ENCODE measurements at places on chromosomes 1 and 21.

- DNase-seq: no peak
Measured at GRCh38 chr21:45836694-45837670, 144.6 kb upstream of the COL6A1 start.

GRCh38 chr1:74953622-74954021 lies 180.6 kb upstream of the LHX8 start:
- no peak for DNase-seq

DNA sequence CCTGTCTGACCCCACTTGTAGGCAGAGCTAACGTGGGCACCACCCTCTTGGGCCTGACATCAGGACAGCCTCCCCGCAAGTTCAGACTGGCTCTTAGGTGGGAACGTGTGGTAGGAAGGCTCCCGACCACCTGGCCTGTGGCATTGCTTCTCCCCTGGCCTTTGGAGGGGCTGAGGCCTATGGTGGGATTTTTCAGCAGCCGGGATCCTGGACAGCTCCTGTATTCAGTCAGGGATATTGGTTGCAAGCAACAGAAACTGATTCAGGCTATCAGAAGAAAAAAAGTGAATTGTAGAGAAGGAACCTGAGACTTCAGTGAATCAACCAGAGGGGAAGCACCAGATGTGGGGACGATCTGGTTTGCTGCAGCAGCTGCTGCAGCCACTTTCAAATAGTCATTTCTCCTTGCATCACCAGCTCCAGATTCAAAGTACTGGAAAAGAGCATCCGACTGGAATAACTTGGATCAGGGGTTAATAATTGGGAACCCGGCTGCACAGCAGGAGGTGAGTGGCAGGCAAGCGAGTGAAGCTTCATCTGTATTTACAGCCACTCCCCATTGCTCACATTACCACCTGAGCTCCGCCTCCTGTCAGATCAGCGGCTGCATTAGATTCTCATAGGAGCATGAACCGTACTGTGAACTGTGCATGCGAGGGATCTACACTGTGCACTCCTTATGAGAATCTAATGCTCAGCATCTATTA lies 5.9 kb downstream of the RNF186 start:
- DNase-seq: no peak

- peak; percentile 24 for DNase-seq
Measured at GRCh38 chr1:173333581-173333980, 126.5 kb upstream of the TNFSF4 start.

DNA sequence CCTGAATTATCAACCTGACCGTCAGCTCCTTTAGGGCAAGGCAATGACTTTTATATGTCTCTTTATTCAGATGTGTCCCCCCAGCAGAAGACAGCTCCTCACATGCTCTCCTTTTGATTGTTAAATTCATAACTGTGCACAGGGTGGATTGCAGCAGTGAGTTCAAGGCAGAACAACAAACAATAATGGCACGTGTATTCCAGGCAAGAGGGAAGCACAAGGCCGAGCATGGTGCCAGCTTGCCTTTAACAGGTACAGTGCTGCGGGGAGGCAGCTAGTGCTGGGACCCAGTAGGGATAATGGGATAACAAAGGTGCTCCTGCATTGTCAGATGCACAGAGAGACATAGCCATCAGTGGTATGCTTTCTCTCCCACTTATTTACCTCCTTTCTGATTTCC lies 248.4 kb downstream of the RHOU start:
- no peak for DNase-seq

GRCh38 chr21:20110368-20110767 lies 887.8 kb upstream of the NCAM2 start:
- no peak for DNase-seq

- no peak for DNase-seq
Measured at GRCh38 chr1:153250166-153250565, 9.3 kb upstream of the LORICRIN start.

DNA sequence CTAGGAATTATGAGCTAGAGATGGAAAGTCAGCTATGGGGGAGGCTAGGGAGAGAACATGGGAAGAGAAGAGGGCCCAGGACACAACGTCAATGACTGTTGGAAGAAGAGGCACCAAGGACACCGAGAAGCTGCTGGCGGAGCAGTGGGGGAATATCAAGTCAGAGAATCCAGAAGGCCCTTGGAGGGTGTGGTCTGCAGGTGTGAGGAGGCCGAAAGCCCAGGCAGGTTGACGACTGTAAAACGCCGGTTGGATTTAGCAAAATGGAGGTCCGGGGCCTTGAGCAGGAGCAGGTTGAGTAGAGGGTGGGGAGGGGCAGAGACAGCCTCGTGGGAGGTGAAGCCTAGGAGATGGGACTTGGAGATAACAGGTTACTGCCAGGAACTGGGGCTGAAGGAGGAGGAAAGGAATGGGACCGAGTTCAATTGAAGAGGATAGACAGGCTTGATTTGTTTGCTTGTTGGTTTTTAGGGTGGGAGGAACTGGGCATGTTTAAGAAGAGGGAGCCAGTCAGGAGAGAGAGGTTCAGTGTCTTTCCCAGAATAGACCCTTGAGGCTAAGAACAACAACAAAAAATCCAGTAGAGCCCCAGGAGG lies 35.1 kb downstream of the EDN2 start:
- no peak for DNase-seq

GRCh38 chr1:226651732-226652105 lies 87.4 kb downstream of the ITPKB start:
- no peak for DNase-seq

DNA sequence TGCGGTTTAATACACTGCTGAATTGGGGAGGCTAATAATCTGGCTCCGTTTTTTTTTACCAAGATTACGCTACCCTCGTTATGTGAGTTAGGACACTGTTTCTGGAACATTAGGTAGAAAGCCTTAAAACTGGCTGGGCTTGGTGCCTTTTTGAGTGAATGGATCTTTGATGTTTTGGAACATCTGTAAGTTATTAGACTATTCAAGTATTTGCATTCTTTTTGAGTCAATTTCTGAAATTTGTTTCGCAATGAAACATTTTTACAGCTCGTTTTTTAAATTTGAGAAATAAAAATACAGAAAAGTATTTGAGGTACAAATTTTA lies 106.9 kb downstream of the LTN1 start:
- peak; percentile 10 for DNase-seq

GRCh38 chr1:45354838-45355237 lies 14.6 kb upstream of the MUTYH start:
- DNase-seq: no peak

DNA sequence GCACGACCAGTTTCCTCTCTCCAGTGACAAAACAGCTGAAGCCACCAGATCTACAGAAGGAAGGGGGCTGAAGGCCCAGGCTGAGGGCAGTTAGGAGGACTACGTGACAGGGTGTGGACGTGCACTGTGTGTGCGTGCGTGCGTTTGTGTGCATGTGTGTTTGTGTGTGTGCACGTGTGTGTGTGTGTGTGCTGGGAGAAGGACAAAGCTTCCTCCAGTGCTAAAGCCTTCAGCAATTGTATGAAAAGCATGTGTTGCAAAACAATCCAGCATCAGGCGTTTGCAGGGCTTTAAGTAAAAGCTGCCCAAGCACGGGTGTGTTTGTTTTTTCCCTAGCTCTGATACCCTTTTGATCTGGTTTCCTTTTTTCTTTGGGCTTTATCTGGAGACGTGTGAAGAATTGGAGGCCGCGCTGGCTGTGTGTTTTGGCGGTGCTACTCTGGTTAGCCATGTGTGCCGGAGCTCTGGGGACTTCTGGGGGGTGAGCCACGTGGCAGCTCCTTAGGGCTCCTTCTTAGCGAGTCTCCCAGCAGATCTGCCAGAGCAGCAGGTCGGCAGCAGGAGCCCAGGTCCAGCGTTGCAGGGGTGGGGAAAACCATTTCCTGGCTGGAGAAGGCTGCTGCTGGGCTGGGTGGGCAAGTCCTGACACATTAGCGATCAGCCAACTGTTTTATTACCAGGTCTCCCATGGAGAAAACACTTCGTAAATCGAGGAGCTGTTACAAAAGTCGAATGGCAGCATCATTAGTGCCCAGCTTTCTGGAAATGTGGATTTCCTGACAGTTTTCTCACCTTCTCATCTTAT lies 73.4 kb downstream of the UCK2 start:
- no peak for DNase-seq

DNA sequence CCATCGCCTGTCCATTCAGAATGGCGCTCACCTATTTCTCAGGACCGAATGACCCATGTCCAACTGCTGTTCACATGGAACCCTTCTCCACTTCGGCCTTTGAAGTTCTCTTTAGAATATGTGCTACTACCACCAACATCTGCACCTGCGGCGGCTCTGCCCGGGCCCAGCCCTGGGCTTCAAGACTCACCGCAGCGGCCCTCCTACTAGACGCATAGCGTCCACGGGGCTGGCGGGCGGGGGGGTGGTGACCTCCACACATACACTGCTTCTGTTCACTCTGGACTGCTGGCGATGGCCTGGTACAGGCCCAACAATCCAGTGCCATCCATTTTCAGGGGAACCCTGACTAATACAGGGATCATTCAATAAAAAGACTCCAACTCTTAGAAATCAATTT lies 394.2 kb downstream of the VAV3 start:
- DNase-seq: no peak

- no peak for DNase-seq
Measured at GRCh38 chr1:180988253-180988752, 34.4 kb downstream of the STX6 start.

GRCh38 chr1:62337706-62338631 lies 18.7 kb upstream of the KANK4 start:
- DNase-seq: peak; percentile 31

DNA sequence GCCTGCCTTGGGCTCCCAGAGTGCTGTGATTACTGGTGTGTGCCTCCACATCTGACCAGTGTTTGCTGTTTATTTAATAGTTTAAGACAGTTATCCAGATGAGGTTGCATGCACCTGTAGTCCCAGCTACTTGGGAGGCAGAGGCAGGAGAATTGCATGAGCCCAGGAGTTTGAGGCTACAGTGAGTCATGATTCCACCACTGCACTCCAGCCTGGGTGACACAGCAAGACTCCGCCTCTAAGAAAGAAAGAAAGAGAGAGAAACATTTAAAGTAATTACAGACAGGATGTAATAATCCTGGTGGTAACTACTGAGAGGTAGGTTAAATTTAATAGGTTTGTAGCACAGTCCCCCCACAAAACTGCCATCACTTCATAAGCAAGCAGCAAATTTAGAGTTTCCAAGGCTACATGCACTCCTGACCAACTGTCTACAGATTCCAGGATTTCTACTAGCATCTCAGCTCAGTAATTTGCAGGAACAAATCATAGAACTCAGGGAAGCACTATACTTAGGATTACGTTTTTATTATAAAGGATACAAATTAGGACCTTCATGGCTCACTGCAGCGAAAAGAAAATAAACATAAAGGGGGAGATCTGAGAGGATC lies 89.6 kb downstream of the PKN2 start:
- peak; percentile 67 for DNase-seq

DNA sequence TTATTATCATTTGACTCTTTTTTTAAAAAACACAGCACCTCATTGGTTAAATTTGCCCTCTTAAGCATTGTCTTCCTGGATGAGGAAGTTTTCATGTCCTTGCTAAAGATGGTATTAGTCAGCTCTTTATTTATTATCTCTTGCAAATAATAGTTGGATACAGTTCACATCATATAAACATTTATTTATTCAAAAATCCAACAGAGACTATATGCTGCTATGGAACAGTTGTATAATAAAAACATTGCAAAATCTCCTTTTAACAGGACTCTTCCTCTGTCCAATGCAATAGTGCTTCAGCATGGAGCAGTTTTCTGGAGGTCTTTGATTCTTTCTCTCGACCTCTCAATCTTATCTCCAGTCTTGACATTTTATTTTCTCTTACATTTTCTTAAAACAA lies 49.5 kb upstream of the VCAM1 start:
- no peak for DNase-seq

DNA sequence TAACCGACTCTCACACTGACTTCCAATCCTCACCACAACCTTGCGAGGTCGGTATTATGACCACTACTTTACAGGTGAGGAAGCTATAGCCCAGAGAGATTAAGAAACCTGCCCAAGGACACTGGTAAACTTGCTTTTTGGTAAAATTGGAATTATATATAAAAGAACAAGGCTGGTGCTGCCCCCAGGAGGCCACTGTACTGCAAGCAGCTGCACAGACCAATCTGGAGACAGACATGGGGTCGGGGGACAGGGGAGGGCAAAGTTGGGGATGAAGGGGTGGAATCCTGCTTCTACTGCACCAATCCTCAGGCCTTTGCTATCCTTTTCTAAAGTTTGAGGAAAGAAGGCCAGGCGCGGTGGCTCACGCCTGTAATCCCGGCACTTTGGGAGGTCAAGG lies 280.8 kb downstream of the SPATA17 start:
- no peak for DNase-seq

- DNase-seq: no peak
Measured at GRCh38 chr1:26418865-26419349, 8.3 kb downstream of the LIN28A start.

DNA sequence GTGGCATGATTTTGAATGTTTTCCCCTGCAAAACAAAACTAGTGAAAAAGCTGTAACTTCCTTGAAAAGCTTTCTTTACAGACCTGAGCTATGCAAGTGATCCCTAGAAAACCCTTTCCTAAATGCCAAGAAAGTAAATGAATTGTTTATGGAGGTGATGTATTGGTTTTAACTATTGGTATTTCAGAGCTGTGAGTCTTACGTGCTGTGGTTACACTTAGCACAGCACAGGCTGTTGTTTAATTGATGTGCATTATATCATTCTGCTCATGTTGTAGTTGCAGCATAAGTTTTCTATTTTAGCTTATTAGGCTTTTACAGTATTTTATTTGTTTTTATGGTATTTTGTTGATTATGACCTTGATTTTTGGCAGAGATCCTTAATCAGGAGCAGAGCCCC lies 74.1 kb upstream of the DYNLT5 start:
- no peak for DNase-seq

GRCh38 chr1:63831409-63831808 lies 57.6 kb downstream of the ROR1 start:
- no peak for DNase-seq

DNA sequence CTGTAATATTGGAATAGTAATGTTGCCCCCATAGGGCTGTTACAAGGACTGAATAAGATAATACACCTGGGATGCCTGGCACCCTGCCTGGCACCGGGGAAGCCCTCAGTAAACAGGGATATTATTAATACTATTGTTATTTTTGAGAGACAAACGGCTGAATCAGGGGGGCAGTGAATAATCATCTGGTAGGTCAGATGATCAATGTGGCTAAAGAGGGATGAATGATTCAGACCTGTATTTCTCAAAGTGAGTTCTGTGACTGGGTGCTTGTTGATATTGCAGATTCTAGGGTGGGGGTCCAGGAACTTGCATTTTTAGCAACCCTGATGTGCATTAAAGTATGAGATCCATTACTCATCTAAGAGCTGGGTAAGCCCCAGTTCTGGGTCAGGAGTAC lies 46.2 kb upstream of the BCL10 start:
- DNase-seq: no peak

GRCh38 chr1:109281680-109282496 lies 1.1 kb downstream of the PSRC1 start:
- DNase-seq: peak; percentile 35
